ENCODE measurements at places on chromosomes 2 and 18.
A peak's percentile ranks its signal among the peaks of the same experiment; 100 is the strongest.

DNA sequence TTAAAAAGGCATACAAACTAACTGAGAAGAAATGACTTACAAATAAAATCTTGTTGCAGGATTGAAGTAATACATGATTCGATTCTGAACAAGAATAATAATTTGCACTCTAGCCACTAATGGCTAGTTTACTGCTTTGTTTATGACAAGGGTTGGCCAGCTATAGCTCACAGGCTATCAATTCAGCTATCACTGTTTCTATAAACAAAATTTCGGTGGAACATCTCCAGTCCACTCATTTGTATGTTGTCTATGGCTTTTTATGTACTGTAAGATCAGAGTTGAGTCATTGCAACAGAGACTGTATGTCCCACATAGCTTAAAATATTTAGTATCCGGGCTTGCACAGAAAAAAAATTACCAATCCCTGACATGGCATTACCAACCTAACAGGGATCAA is 543.7 kb upstream of the CNTNAP5 start:
- DNase-seq, result no peak

- no peak for DNase-seq
These were observed 223.0 kb upstream of the DPP10 start for GRCh38 chr2:114219456-114219855.

DNA sequence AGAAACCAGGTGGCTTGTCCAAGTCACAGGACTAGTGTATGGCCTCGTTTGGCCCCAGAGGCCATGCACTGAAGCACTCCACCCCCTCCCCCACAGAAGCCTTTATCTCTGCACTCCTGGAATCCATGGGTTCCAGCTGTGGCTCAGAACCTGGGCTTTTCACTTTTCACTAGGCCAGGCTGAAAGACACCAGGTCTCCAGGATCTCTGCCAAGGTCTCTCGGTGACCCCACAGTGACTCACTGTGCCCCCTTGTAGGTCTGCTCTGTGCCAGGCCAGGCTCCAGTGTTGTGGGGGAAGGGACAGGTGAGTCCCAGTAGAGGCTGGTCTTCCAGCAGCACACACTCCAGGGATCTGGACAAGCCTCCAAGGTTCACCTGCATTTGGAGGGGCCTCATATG is 31.0 kb upstream of the GLI2 start:
- no peak for DNase-seq

DNA sequence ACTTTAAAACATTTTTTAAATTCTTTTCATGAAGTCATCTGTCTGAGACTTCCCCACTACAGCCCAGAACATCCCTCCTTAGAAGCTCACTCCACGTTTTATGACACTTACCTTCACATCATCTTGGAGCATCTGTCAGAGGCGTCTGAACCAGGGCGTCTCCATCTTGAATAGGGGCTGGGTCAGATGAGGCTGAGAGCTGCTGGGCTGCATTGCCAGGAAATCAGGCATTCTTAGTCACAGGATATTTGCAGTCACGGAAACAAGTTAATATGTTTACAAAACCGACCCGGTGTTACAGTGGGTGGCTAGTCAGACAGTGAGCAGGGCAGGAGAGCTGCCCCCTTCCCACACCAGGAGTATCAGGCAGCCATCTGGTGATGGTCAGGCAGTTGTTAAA is 456.5 kb downstream of the FBXO15 start:
- no peak for DNase-seq

DNA sequence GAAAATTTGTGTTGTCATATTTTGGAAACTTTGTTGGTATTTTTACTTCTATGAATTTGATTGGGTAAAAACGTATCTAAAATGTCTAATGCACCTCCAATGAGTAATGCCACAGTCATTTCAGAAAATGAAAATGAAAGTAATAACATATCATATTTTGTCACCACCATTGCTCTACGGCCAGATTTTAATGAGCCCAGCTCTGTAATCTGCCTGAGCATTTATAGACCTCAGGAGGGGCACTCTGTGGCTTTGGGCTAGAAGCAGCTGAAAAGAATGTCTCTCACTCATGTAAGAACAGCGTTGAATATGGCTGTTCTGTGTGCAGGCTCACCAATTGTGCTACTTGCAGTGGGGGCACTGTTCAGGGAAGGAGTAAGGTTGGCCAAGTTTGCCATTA is 32.7 kb upstream of the ABCA12 start:
- DNase-seq, result no peak

DNA sequence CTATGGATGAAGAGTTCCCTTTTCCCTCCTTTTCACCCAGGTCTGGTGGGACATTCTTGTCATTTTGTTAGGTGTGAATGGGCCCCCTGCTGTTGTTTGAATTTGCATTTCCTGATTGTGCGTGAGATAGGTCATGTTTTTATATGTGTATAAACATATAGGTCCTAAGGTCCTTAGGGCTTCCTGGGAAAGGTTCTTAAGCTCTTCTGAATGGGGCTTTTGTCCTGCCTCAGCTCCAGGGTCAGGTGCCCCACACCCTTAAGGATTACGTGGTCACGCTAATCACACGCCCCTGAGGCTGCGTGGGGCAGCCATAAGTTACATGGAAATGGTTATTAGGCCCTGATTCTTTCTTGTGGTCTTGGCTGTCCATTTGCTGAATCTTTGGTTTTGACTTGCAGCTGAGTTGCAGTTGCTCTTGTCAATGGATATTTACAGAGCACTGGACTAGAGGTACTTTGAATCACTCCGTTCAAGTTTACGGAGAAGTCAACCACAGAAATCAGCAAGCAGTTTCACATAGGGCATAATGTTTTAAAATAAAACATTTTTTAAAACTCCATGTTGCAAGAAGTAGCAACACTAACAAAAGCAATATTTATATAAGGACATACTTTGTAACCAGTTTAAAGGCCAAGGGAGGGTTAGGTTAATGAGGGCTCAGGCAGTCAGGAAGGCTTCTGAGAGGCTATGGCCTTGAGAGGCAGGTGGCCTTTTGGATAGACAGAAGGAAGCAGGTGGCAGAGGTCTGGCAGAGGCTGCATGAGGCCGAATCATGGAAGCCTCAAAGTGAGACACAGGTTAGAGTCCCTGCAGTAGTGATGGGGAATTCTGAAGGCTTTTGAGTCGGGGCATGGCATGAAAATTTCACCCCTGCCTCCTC is 24.2 kb downstream of the LIPG start:
- DNase-seq, result peak; percentile 92

- DNase-seq, result no peak
These were observed 25.4 kb upstream of the MRPL19 start for GRCh38 chr2:75621228-75621627.

DNA sequence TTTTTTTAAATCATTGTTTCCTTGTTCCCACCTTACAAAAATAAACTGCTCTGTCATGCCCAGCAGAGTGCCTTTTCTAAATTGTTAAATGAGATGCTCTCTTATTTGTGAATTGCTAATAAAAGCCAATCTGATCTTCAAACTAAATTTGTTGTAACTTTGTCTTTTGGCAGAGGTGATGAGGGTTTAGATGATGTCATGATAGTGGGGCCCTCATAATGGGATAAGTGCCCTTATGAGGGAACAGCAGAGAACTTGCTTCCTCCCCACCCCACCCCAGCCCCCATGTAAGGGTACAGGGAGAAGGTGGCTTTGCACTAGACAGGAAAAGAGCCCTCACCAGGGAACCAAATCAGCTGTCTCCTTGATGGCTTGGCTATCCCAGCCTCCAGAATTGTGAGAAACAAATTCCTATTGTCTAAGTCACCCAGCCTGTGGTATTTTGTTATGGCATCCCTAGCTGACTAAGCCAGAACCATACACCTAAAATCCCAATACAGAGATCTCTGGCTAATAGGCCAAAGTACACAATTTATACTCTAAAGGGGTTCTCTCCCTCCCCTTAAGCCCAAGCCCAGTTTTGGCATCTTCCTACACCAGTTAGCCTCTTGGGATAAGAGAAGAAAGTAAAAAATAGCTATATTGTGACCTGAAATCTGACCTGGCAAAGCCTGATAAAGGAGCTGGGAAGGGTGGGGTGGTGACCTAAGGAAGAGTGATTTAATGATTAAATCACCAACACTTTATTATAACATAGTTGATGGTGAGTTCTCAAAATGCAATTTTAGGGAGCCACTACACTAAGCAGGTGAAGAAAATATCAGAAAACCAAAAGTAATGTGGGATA is 40.3 kb upstream of the HNRNPA3 start:
- DNase-seq, result no peak

- no peak for DNase-seq
These were observed 37.0 kb downstream of the MAL start for GRCh38 chr2:95062242-95063085.

DNA sequence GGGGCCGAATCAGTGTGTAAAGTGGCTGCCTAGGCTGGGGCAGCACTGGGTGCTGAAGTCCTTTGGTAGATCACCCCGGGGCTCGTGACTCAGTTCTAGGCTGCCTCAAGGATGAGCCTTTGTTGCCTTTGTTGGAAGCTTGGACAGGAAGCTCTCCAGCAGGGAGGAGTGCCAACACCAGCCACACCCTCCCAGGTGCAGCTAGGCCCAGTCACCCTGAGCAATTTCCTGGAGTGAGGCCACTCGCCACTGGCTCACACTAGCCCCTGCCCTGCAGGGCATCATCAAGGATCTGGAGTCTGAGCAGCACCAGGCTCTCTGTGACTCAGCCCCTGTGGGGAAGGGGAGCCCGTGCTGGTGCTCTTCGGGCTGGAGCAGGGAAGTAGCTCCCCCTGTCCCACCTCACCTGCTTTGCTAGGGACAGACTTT is 6.7 kb upstream of the SDC1 start:
- DNase-seq, result peak; percentile 7

GRCh38 chr2:41717839-41718238 is 330.0 kb upstream of the PKDCC start:
- DNase-seq, result no peak

DNA sequence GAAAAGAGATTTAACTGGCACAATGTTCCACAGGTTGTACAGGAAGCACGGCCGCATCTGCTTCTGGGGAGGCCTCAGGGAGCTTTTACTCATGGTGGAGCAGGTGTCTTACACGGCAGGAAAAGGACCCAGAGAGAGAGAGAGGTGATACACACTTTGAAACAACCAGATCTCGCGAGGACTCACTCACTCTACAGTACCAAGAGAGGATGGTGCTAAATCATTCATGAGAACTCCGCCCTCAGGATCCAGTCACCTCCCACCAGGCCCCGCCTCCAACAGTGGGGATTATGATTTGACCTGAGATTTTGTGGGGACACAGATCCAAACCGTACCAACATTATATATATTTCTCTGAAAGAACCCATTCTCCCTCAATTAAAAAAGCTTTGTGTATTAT is 79.7 kb upstream of the DOCK10 start:
- DNase-seq, result no peak

DNA sequence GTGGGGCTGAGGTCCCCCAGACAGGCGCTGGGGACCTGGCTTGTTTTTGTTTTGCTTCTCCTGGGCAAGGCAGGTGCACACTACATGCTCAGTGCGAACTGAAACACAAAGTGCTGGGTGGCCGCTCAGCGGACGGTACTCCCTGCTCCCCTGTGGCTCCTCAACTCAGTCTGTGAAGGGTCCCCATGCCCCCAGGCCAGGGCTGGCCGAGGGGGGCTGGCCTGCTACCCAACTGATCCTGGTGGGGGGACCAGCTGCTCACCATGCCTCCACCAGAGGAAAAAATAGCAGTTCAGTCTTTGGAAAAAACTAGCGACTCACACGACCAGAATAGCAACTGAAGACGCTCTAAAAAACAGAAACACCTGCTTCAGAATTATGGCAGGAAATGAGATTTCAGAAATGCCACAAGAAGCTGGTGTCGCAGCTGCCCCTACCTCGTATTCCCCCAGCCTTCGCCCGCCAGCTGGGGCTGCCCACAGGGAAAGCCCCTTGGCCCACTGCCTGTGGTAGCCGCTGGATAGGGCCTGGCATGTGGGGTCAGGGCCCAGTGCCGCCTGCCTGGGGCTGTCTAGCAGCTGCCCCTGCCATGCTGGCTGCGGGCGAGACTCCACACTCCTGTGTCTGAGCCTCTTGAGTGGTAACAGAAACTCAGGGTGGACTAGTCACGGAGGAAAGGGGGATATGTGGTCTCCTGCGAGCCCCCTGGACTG is 43.7 kb downstream of the MEX3C start:
- no peak for DNase-seq

DNA sequence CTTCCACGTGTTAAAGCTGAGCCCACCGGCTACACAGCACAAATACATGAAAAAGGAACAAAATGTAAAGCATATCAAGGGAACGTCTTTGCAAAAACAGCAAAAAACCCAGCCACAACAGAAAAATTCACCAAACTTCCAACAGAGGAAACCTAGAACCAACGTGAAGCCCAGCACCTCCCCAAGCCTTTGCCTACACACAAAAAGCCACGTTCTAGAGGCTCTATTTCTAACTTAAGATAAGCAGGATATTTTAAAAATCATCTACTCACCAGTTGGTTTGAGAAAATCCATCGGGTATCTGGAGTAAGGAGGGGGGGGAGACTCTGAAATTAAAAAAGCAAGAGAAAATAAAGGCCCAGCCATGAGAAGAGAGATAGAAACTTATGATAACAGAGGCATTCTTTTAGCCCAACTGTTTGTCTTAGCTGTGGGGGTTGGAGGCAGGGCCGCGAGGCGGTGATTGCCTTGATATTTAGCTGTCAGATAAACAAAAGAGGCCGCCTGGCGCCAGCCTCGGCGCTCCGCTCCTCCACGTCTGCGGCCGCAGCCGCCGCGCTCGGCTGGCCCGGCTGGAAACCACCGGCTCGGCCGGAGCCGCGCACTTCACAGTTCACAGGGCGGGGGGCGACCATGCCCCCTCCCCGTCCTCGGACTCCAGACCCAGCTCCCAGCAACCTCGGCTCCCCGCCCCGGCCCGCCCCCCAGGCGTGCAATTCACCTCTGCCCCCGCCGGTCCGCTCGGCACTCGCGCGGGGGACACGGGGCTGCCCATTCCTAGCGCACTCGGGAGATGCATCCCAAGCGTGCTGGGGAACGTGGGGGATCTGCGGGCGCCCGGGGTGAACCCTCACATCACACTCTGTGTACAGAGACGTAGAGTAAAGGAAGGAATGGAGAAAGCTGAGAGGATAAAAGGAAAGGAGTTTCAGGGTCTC is 2.4 kb downstream of the SMAD7 start:
- peak; percentile 86 for DNase-seq

DNA sequence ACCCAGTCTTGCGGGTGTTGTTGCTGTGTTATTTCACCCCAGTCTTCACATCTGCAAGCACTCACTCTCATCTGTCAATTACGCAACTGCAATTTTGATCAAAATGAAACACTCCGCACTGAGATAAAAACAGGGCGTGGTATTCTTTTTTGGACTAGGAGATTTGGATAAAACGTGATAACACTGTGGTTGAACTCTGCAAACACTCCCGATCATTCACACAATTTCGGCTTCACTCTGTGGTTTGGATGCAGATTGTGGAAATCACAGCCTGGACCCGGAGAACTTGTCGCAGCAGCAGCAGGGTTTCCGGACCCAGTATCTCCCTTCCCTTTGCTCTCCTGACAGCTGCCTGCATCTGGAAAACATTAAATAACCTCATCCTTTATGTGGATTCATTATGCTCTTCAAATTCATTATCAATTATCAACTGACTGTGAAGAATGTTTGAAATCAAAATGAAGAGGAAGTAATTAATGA is 49.4 kb upstream of the APCDD1 start:
- DNase-seq, result no peak

GRCh38 chr18:6018671-6019070 is 123.3 kb upstream of the TMEM200C start:
- DNase-seq, result no peak
